ENCODE measurements at places on chromosomes 5 and 9. TPM values are rescaled to one million over a fixed set of nuclear protein-coding genes. Genes with fewer than 3 reads are reported as not detected.

IGFBPL1 gene
- total RNA-seq: 2.1 TPM

ERP44 gene
- total RNA-seq: 14.4 TPM

GABRA6 gene
- not detected for total RNA-seq

ADAMTSL1 gene
- 0.08 TPM for total RNA-seq

INSL6 gene
- total RNA-seq: not detected

PCDH12 gene
- total RNA-seq: not detected

FOXD4L6 gene
- 0.06 TPM for total RNA-seq

MCTP1 gene
- total RNA-seq: 9.5 TPM

SLIT3 gene
- 13.0 TPM for total RNA-seq

FNBP1 gene
- total RNA-seq: 15.0 TPM

NUTM2G gene
- not detected for total RNA-seq

SLC4A9 gene
- 0.02 TPM for total RNA-seq

ARID3C gene
- total RNA-seq: 0.17 TPM

NPDC1 gene
- total RNA-seq: 78.9 TPM

PRSS3 gene
- 8.7 TPM for total RNA-seq

CD274 gene
- total RNA-seq: 1.3 TPM

CHSY3 gene
- total RNA-seq: 0.07 TPM

PTPN3 gene
- 17.5 TPM for total RNA-seq

DYNC2I2 gene
- total RNA-seq: 149 TPM

ZNF169 gene
- total RNA-seq: 1.6 TPM

NR5A1 gene
- 0.17 TPM for total RNA-seq

TNFSF15 gene
- 0.11 TPM for total RNA-seq

SLC6A18 gene
- not detected for total RNA-seq

SLC34A1 gene
- total RNA-seq: not detected

COX7C gene
- 605 TPM for total RNA-seq

TOMM5 gene
- 313 TPM for total RNA-seq

PIK3R1 gene
- total RNA-seq: 7.6 TPM

ACTBL2 gene
- total RNA-seq: not detected

FOXD4L3 gene
- 0.14 TPM for total RNA-seq

TEK gene
- total RNA-seq: 0.15 TPM

TYRP1 gene
- 0.17 TPM for total RNA-seq

PCDHGA9 gene
- total RNA-seq: 0.03 TPM

MCC gene
- 0.16 TPM for total RNA-seq

AIF1L gene
- 2.0 TPM for total RNA-seq

CARD9 gene
- total RNA-seq: 1.1 TPM

IFNA16 gene
- total RNA-seq: not detected

ADGRD2 gene
- total RNA-seq: 0.03 TPM

LHFPL2 gene
- total RNA-seq: 54.0 TPM
